ENCODE measurements at places on chromosomes 11 and 22.

DNA sequence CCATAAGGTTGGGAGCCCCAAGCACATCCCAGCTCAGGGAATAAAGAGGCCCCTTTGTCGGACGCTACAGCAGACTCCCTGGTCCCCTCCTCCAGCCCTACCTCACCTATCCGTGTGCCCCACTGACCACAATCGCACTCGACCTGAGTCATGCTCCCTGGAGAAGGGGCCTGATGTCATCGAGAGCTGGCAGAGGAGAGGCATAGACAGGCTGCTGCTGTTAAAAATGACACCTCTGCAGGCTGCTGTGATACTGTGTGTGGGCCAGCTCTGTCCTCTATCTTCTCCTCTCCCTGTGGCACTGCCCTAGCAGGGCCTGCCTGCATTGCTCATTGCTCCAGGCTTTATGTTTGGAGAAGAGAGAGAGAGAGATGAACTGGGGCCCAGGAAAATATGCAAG is 123.4 kb upstream of the SYT13 start:
- DNase-seq, result no peak

DNA sequence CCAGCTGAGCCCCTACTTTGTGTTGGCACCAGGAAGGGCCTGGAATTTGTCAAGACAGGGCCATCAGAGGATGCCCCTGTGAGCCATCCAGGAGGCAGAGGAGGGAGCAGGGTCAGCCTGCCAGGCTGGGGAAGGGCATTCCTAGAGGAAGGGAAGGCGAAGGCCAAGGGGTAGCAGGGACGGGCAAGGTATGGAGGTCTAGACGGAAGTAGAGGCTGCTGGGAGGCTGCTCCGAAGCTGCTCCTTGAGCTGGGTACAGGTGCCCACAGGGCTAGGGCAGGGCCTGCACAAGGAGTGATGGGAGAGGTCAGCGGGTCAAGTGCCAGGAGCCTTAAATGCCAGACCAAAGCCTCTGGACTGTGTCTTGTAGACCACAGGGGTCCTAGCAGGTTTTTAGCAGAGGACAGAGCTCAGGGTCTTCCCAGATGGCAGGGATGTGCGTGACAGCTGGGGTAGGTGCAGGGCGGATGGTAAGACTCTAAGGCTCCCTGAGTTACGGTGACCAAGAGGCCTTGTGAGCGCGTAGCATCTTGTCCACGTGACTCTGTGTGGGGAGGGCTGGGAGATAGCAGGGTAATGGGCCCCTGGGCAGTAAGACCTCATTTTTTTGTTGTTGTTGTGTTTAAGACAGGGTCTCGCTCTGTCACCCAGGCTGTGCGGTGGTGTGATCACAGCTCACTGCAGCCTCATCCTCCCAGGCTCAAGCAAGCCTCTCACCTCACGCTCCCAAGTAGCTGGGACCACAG is 31.7 kb upstream of the CSNK1E start:
- no peak for DNase-seq

DNA sequence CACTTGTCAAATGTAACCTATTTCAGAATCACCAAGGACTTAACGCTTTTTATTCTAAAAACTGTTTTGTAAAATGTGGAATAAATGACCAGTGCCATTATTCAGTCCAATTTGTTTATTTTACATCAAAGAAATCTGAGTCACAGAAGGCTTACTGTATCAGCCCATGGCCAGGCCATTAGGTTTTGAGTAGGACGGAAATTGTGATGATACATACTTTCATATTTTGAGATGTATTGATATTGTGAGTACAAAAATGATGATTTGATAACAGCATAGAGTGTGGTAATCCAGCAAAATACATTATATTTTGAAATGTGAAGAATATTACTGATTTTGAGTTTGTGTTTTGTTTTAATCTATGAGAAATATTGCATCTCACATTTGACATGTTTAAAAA is 81.1 kb downstream of the PIWIL3 start:
- no peak for DNase-seq

DNA sequence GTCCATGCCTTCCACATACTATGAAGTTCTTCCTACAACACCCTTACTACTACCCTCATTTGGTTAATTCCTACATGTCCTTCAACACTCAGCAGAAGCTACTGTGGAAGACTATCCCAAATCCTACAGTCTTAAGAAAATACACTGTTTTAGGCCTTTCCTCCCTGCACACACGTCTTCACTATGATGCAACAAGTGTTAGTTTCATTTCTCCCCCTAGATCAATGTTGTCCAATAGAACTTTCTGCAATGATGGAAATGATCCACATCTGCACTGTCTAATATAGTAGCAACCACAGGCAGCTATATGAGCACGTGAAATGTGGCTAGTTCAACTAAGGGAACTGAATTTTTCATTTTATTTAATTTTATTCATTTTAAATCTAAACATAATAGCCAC is 46.7 kb upstream of the CCDC34 start:
- DNase-seq, result no peak

GRCh38 chr11:64291262-64291751 is at the start of gene KCNK4:
KCNK4 (plus strand) TSS chr11:64291302; CDS start chr11:64293019, 1,717 bp downstream.
- DNase-seq, result no peak

- DNase-seq, result no peak
Observed at GRCh38 chr11:134677397-134677822, 265.4 kb upstream of the B3GAT1 start.

DNA sequence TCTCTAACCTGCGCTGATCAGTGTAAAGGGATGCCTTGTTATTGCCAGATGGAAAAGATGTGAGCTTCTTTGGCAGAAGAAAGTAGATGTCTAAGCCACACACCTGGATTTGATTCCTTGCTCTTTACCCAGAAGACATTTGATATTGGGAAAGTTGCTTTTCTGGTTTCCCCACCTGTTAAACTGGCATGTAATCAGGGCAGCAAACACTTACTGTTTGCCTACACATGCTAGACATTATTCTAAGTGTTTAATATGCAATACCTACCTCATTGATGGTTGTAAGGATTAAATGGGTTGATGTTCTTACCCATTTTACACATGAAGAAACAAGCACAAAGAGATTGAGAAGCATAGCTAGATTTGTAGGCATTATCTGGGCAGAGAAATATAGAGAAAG is 16.6 kb downstream of the ASRGL1 start:
- no peak for DNase-seq

DNA sequence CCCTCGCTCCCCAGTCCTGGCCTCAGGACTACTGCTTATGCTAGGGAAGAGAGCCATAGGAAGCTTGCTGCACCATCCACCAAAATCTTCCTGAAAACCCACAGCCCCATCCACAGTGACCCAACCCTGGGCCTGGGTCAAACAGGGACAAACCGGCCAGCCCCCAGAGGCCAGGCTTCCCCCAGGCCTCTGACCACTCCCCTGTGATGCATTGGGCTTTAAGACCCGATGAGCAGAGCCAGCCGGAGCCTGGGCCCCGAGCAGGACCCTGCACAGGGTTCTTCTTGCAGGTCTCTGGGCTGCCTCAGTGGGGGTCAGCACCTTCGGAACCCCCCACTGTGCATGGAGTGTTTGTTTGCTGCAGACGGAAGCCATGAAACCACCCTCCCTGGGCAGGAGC is 583.7 kb downstream of the BRD1 start:
- DNase-seq, result no peak

DNA sequence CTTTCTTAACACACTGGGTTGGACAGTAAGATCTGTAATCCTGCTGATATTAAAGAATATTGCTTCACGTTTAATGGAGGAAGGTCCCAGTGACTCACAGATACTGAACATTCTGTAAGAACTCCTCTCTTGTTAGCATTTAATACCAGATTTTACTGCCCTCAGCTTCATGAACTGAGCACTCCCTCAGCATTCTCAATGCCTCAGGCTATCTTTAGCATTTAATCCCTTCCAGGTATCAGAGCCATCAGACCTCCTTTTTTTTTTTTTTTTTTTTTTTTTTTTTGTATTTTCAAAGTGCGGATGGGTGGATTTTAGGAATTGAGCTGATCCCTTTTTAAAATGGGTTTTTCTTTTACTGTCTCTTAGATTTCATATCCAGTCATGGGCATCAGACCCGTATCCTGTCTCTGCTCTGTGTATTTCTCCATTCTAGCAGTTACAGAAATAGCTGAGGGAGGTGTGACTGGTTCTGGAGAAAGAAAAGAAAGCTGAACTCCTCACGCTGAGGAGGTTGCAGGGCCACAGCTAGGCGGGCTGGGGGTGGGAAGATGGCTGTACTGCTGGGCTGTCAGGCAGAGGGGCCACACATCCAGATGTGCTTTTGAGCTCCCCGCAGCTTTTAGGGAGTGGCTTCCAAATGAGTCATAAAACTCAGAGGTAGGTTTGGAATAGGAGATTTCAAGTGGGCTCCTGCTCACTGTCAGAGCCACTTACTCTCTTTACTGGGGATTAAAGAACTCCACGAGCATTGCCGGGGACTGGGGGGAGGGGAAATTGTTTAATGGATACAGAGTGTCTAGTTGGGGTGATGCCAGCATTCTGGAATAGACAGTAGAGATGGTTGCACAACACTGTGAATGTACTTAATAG is 97.0 kb downstream of the SYT9 start:
- DNase-seq, result no peak

DNA sequence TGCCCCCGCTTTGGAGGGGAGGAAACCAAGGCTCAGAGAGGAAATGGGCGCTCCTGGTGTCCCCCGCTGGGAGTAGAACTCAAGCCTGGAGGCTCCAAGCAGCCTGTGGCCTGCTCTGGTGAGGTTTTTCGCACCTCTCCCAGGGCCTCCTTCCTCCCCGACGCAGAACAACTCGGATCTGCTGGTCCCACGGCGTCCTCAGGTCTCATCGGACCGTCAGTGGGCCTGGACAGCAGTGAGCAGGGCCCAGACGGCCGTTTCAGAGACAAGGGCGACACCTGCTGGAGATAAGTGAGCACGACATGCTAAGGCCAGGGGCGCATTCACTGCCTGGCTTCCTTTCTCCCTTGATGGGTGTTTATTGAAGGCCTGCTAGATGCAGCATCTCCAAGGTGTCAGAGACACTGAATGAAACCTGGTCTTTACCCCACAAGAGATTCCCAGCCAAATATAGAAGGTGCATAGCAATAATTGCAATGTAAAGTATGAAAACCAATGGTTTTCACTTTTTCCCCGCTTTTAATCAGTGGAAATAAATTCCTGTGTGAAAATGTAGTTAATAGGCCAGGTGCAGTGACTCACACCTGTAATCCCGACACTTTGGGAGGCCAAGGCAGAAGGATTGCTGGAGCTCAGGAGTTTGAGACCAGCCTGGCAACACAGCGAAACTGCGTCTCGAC is 26.9 kb upstream of the CD82 start:
- DNase-seq, result peak; percentile 51

- no peak for DNase-seq
Observed at GRCh38 chr11:116576526-116576925, 196.3 kb downstream of the BUD13 start.

DNA sequence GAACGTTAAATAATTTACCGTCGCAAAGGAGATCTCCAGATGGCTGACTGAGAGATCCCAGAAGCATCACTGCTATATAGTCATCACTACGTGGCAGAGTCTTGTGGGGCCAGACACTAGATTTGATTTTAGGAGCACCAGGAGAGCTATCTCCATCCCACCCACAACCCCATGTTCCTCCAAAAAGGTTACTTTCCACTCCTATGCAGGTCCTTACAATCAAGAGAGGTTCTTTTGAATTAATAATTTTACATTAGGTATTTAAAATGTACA is 19.4 kb downstream of the GUCY1A2 start:
- no peak for DNase-seq

DNA sequence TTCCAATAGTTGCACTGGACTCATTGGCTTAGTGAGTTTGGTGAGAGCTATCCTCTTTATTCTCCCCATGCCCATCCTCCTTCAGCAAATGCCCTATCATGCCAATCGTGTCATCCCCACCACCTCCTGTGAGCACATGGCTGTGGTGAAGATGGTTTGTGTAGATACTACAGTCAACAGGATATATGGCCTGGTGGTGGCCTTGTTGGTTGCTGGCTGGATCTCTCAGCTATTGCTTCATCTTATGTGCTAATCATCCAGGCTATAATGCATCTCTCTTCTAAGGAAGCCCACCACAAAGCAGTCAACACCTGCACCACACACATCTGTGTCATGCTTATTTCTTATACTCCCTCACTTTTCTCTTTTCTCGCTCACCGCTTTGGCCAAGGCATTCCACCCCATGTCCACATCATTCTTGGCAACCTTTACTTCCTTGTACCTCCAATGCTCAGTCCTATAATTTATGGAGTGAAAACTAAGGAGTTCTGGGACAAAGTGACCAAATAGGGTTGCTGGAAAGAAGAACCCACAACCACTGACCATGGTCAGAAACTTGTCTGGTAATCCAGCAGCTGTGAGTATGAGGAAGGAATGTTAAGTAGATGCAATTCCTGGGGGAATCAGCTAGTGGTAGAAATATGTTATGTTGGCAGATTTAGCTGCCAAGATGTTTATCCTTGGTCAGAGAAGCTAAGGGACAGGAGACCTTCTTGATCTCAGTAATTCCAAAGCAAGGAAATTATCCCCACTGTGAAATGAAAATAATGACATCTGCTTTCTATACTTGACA is 16.3 kb upstream of the OR56B1 start:
- peak; percentile 40 for DNase-seq

DNA sequence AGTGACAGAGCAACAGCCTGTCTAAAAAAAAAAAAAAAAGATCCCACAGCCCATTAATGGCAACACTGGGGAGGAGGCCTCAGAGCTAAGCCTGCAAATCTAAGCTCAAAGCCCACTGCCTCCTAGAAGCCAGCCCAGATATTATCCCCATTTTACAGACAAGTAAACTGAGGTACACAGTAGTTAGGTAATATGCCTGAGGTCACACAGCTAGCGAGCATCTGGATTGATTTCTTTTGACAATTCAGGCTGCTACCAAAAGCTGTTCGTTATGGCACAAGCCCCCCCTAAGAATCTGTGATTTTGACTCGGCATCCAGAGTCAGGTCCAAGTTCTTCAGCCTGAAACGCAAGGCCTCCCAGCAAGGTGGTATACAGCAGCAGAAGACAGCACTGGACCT is 13.7 kb downstream of the ELFN2 start:
- no peak for DNase-seq

DNA sequence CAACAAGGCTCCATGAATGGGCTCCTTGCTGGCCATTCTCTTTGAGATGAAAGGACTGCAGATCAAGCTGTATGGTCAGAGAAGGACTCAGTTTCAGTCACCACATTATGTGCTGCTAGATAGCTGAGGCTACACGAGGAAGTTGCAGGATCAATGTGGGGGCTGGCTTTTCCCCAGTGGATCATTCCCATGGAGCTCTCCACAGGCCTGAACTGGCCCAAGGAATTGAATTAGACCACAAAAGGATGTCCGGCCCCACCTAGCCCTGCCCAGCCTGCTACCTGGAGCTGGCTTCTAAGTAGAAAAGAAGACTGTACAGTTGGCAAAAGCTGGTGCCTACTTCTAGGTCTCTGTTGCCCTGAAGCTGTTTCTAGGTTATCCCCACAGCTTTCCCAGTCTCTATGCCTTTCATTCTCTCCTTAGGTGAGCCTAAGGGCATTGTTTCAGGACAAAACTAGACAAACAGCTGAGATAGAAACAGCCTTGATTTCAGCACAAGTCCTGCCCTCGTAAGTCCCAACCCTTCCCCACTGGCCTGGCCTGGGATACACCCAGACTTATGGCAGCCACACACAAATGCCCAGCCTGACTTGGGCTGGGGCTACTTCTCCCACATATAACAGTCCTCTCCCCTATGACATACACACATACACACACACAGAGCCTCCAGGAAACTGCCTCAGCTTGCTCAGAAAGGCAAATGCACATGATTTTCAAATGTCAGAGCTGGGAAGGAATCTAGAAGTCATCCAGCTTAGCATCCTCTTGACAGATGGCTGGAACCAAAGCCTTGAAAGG is 129.1 kb upstream of the NCAM1 start:
- no peak for DNase-seq
